ENCODE measurements at places on chromosomes 3 and 15.

GRCh38 chr3:54071601-54072000 is 50.8 kb upstream of the CACNA2D3 start:
- no peak overlapping the region for H3K4me3 ChIP-seq
- H3K4me1 ChIP-seq, result no peaks in the 10 kb centered on the region
- no peak overlapping the region for H3K27ac ChIP-seq
- DNase-seq, result no peak

- no peaks in the 10 kb centered on the region for H3K27me3 ChIP-seq
- no peaks in the 10 kb centered on the region for H3K4me1 ChIP-seq
- H3K36me3 ChIP-seq, result no peaks in the 10 kb centered on the region
- H3K4me3 ChIP-seq, result no peak overlapping the region
These were observed 91.3 kb upstream of the CTDSPL start for GRCh38 chr3:37770336-37770735.

- DNase-seq, result no peak
- peaks cover 52% of the 10 kb centered on the region for H3K4me1 ChIP-seq
These were observed 2.7 kb downstream of the ALS2CL start for GRCh38 chr3:46690798-46691197.

GRCh38 chr3:149547413-149547812 is 72.9 kb downstream of the TM4SF4 start:
- no peak for DNase-seq
- no peaks in the 10 kb centered on the region for H3K27me3 ChIP-seq
- no peak overlapping the region for H3K4me3 ChIP-seq
- no peak overlapping the region for H3K27ac ChIP-seq

- H3K4me1 ChIP-seq, result peaks cover 14% of the 10 kb centered on the region
- H3K36me3 ChIP-seq, result no peaks in the 10 kb centered on the region
- DNase-seq, result no peak
- H3K27me3 ChIP-seq, result peaks cover 4% of the 10 kb centered on the region
- peak overlapping the region; percentile 77 for H3K4me3 ChIP-seq
These were observed 225.9 kb upstream of the C2CD4B start for GRCh38 chr15:62390791-62391640.

DNA sequence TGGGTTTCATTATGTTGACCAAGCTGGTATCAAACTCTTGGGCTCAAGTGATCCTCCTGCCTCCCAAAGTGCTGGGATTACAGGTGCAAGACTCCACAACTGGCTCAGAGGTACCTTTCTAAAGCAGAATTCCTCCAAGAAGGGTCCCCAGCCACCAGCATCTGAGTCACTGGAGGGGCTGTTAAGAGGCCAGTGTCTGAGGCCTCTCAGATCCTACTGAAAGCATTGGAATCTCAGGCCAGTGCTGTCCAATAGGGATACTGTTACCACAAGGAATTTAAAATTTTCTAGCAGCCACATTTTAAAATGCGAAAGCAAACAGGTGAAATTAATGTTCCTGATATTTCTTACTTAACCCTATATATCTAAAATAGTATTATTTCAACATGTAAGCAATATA is 1.3 kb downstream of the CAV3 start:
- no peaks in the 10 kb centered on the region for H3K27me3 ChIP-seq
- DNase-seq, result no peak
- no peak overlapping the region for H3K27ac ChIP-seq
- no peaks in the 10 kb centered on the region for H3K36me3 ChIP-seq
- no peaks in the 10 kb centered on the region for H3K4me1 ChIP-seq

All from effector memory CD4-positive, alpha-beta T cell (primary cell).